ENCODE measurements at places on chromosomes 16 and 17.

DNA sequence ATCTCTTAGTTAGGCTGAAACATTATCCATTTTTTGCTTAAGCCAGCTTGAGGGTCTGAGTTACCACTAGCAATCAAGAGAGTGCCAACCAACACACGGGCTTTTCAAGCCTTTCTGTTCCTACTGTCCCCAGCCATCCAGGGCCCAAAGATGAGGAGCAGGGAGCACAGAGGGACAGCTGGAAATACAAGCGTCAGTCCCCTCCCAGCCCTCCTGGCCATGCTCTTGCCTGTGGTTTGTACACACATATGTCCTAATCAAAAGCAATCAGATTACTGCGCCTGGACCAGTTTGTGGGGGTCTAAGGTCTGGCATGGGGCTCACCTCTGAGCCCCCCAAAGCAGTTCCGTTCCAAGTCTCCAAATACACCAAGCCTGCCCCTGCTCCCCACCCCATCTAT lies 3.5 kb downstream of the CORO7 start:
- no peak for DNase-seq
- H3K27ac ChIP-seq, result no peak overlapping the region
- no peak overlapping the region for H3K4me3 ChIP-seq
- peaks cover 18% of the 10 kb centered on the region for H3K4me1 ChIP-seq

- H3K27ac ChIP-seq, result no peak overlapping the region
- no peaks in the 10 kb centered on the region for H3K36me3 ChIP-seq
- H3K27me3 ChIP-seq, result no peaks in the 10 kb centered on the region
Measured at GRCh38 chr16:63188086-63188771, 1152.0 kb upstream of the CDH8 start.

DNA sequence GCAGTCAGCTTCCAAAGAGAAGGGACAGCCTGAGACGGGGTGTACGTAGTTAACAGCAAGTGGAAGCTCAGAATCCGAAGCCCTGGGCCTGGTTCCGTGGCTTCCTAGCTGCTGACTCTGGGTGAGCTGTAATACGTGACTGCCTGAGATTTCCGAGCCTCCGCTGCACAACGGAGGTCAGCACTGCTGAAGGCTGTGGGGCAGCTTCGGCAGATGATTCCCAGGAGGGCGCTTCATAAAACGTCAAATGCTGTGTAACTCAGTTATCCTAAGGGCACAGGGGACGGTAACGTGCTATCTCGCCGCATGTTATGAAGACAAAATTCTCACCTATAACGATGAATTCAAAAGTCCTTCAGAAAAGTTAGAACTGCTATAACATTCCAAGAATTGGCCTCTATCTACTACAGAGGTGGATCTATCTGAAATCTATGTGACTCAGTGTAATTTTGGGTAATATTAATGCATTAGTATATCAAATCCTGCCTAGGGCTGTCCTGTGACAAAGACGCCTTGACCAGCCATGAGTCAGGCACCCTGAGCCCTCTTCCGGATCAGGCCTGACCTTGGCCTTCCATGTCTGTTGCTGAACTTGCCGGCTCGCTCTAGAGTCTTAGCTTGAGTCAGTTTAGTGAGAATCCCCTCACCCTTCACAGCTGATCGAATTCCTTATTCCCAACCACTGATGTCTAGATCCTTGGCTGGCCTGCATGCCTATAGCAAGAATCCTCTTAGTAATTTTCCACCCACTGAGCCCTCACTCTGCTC lies 43.5 kb downstream of the MARF1 start:
- H3K4me3 ChIP-seq, result no peak overlapping the region
- peaks cover 10% of the 10 kb centered on the region for H3K4me1 ChIP-seq
- DNase-seq, result no peak
- no peaks in the 10 kb centered on the region for H3K27me3 ChIP-seq
- H3K36me3 ChIP-seq, result peaks cover 59% of the 10 kb centered on the region
- no peak overlapping the region for H3K27ac ChIP-seq

- no peak overlapping the region for H3K27ac ChIP-seq
- no peaks in the 10 kb centered on the region for H3K27me3 ChIP-seq
- H3K4me1 ChIP-seq, result no peaks in the 10 kb centered on the region
- no peak overlapping the region for H3K4me3 ChIP-seq
Measured at GRCh38 chr17:55023626-55024025, 55.1 kb downstream of the STXBP4 start.

DNA sequence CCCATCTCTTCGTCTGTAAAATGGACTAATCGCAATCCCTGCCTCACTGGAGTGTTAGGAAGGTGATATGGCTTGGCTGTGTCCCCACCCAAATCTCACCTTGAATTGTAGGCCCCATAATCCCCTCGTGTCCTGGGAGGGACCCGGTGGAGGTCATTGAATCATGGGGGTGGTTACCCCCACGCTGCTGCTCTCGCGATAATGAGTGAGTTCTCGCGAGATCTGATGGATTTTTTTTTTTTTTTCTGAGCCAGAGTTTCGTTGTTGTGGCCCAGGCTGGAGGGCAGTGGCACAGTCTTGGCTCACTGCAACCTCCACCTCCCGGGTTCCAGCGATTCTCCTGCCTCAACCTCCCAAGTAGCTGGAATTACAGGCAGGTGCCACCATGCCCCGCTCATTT lies 11.2 kb downstream of the TRARG1 start:
- no peak overlapping the region for H3K27ac ChIP-seq
- no peaks in the 10 kb centered on the region for H3K27me3 ChIP-seq
- no peaks in the 10 kb centered on the region for H3K4me1 ChIP-seq
- no peaks in the 10 kb centered on the region for H3K36me3 ChIP-seq

DNA sequence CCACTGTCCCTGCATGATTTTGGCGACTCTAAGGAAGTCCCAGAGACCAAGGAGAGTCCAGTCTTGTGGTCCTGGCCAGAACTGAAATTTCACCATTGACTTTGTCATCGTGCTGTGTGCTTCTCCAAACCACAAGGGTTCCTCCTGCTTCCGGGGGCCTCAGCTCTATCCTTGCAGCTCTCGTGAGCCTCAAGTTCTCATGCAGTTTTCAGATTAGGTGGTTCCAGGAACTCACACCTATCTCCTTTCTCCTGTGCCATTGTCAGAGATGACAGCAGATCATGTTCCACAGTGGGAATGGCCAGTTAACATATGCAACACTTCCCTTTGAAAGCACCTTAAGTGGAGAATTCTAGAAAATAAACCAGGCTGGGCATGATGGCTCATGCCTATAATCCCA lies 97.9 kb upstream of the CRHR1 start:
- no peaks in the 10 kb centered on the region for H3K27me3 ChIP-seq
- no peak overlapping the region for H3K4me3 ChIP-seq
- H3K36me3 ChIP-seq, result no peaks in the 10 kb centered on the region
- no peak for DNase-seq
- no peak overlapping the region for H3K27ac ChIP-seq
- no peaks in the 10 kb centered on the region for H3K4me1 ChIP-seq

DNA sequence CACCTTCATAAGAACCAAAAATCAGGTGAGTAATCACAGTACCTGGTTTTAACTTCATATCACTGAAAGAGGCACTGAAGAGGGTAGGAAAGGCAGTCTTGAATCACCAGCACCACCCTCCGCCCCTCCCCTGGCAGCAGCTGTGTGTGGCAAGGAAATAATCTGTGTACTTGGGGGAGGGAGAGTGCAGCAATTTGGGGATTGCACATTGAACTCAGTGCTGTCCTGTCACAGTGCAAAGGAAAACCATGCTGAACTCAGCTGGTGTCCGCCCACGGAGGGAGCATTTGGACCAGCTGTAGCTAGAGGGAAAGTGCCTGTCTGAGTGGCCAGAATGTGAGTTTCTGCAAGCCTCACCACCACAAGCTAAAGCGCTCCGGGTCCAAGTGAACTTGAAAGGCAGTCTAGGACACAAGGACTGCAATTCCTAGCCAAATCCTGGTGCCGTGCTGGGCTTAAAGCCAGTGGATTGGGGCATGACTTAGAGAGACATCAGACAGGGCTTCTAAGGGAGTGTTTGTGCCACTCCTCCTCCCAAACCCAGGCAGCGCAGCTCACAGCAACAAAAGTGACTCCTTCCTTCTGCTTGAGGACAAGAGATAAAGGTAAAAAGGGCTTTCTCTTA lies 39.7 kb upstream of the ALDH3A1 start:
- no peak overlapping the region for H3K27ac ChIP-seq
- no peak for DNase-seq
- H3K36me3 ChIP-seq, result peaks cover 21% of the 10 kb centered on the region
- no peaks in the 10 kb centered on the region for H3K4me1 ChIP-seq

- no peaks in the 10 kb centered on the region for H3K36me3 ChIP-seq
- H3K27ac ChIP-seq, result no peak overlapping the region
- no peaks in the 10 kb centered on the region for H3K27me3 ChIP-seq
- no peak overlapping the region for H3K4me3 ChIP-seq
- DNase-seq, result no peak
Measured at GRCh38 chr17:37650419-37651003, 7.3 kb upstream of the DDX52 start.

DNA sequence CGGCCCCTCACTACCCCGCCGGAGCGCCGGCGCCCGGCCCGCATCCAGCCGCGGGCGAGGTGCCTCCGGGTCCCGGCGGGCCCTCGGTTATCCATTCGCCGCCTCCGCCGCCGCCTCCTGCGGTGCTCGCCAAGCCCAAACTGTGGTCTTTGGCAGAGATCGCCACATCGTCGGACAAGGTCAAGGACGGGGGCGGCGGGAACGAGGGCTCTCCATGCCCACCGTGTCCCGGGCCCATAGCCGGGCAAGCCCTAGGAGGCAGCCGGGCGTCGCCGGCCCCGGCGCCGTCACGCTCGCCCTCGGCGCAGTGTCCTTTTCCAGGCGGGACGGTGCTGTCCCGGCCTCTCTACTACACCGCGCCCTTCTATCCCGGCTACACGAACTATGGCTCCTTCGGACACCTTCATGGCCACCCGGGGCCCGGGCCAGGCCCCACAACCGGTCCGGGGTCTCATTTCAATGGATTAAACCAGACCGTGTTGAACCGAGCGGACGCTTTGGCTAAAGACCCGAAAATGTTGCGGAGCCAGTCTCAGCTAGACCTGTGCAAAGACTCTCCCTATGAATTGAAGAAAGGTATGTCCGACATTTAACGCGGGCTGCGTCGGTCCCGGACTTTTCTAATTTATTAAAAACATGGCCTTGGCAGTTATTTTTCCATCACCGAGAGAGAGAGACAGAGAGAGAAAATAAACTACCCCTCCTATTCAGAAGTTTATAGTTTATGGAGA lies 2.8 kb downstream of the IRX5 start:
- no peak for DNase-seq
- H3K4me3 ChIP-seq, result no peak overlapping the region
- H3K27ac ChIP-seq, result no peak overlapping the region
- peaks cover 8% of the 10 kb centered on the region for H3K4me1 ChIP-seq
- no peaks in the 10 kb centered on the region for H3K36me3 ChIP-seq
- peaks cover 4% of the 10 kb centered on the region for H3K27me3 ChIP-seq

DNA sequence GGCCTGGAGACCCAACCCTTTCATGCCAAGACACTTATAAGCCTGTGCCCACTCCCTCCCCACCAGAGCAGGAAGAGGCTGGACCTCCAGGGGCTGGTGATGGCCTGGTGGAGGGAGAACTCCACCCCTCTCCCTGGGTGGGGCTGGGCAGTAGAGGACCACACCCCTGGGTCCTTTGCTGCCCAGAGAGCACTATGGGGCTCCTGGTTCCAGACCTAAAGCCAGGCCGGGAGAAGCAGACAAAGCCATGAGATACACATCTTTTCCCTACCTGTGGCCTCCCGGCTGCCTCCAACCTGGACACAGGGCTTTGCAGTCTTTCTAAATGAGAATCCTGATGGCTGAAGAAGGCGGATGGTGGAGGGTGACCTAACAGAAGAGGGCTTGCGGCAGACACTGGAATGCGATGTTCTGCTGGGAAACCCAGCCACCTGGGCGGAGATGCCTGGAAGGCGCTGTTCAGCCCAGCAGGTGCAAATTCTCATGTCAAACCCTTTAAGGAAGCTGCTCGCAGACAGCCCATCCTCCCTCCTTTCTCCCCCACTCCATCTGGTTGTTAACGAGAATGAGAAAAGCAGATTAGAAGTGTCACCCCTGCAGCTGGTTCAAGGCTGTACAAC lies 43.9 kb upstream of the KIFC3 start:
- H3K4me1 ChIP-seq, result no peaks in the 10 kb centered on the region
- H3K36me3 ChIP-seq, result no peaks in the 10 kb centered on the region
- no peaks in the 10 kb centered on the region for H3K27me3 ChIP-seq
- no peak overlapping the region for H3K27ac ChIP-seq
- no peak for DNase-seq

DNA sequence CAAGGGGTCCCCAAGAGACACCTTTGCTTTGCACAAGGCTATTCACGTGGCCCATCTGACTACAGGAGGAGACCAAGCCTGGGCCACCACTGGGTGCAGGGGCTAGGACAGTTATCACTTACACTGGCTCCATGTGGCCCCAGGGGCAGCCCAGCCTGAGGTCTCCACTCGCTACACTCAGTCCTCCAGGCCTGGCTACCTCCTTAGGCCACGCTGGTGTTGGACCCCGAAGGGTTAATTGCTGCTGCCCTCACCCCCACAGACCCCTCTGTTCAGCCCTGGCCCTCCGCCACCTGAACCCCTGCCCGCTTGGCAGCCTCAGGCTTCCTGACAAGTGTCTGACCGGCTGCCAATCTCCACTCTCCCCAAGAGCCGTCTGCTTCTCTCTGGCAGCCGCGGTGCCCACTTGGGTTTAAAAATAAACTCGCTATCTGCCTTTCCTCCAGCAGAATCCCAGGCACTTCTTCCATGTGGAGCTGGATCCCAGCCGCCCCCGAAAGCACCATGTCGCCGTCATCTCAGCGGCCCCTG lies 27.8 kb downstream of the ADAM11 start:
- no peaks in the 10 kb centered on the region for H3K27me3 ChIP-seq
- H3K36me3 ChIP-seq, result no peaks in the 10 kb centered on the region
- DNase-seq, result no peak
- H3K4me3 ChIP-seq, result peak overlapping the region; percentile 39

DNA sequence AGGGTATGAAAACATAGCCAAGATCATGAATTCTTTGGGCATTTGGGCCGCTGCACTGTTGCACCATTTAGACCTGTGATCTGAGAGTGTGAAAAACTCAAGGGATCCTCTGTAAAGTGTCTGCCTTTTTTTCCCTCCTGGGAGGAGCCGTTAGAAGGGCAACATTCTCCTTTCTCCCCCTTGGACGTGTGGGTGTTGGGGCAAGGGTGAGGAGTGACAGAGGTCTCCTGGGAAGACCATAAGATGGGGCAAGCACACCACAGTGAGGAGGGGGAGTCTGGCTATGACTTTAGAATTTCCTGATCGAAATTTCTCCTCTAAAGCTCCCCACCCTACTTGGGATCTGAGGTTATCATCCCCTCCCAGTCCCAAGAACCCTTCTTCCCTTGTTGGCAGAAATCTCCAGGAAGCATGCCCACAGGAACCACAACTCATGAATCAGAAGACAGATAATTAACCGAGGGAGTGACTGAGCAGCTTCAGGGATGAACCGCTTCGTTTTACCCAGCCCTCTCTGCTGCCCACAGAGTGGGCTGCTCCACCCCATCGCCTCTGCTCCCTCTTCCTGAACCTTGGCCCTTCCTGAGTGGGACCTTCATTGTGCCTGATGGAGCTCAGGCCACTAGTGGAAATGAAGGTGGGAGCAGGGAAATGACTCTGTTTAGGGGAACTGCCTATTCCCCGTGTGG lies 4.2 kb downstream of the ITGB3 start:
- H3K4me3 ChIP-seq, result peak overlapping the region; percentile 20
- H3K36me3 ChIP-seq, result peaks cover 6% of the 10 kb centered on the region
- H3K4me1 ChIP-seq, result peaks cover 38% of the 10 kb centered on the region
- no peak for DNase-seq

Data from thoracic aorta (tissue), 2 donors.